ENCODE measurements at places on chromosomes 1 and 21. TPM values are rescaled to one million over a fixed set of nuclear protein-coding genes. Genes with fewer than 3 reads are reported as not detected.
A peak's percentile ranks its signal among the peaks of the same experiment; 100 is the strongest.

Gene KIRREL1
- polyA plus RNA-seq = 182 TPM

Gene LYPD8
- not detected for polyA plus RNA-seq

Gene ZBTB8A
- 21.9 TPM for polyA plus RNA-seq

Gene OR2AK2
- polyA plus RNA-seq = not detected

Gene GREM2
- polyA plus RNA-seq = 0.65 TPM

DNA sequence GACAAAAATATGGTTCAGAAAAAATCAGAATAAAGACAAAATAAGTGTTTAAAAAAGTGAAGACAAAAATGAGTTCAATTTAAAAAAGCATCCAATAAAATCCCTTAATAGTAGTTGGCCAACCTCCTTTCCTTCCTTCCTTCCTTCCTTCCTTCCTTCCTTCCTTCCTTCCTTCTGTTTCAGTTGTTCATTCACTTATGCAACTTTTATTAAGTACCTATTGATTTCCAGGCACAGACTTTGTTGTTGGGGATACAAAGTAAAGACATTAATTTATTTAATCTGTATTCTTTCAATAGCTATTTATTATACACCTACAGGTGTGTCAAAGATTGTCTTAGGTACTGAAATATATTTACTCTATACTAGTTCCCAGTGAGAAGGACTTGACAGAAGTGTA lies 2.4 kb upstream of the LIPI start:
- no peak for DNase-seq

GRCh38 chr1:16249596-16250241 lies 12.7 kb upstream of the CPLANE2 start:
- no peak for DNase-seq

DNA sequence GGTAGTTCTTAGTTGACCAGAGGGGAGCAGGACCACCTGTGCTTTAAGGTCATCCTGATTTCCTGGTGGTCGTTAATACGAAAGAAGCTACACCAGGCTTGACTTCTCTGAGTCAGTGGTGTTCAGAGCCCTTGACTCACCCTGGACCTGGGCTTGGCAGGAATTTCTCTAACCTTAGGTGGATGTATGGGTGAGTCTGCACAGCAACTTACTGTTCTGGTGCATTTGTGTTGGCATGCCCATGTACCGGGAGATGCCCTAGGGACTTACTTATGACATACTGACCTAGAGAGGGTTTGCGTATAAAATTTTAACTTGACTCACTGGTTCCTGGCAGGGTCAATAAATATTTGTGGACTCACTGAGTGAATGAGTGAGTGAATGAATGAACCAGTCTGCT lies 304.6 kb downstream of the DISC1 start:
- no peak for DNase-seq

GRCh38 chr21:25934771-25935224 lies 200.0 kb downstream of the GABPA start:
- peak; percentile 47 for DNase-seq

- DNase-seq = no peak
Measured at GRCh38 chr21:32538147-32538792, 47.1 kb downstream of the TCP10L start.

DNA sequence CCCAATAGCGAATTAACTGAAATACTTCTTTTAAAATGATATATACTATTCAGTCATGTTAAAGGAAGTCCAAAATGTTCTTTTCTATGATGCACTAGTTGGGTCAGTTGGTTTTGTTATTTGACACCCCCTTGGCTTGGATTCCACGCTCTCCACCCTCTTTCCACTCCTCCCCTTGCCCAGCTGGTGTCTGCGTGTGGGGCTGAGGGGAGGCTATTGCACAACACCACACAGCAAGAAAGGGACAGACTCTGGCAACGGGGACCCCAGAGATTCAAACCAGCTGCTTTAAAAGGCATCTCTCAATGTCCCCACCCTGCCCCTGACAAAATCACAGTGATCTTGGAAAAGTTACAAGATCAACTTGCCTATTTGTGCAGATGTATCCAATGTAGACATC lies 394.3 kb downstream of the TGFB2 start:
- no peak for DNase-seq

DNA sequence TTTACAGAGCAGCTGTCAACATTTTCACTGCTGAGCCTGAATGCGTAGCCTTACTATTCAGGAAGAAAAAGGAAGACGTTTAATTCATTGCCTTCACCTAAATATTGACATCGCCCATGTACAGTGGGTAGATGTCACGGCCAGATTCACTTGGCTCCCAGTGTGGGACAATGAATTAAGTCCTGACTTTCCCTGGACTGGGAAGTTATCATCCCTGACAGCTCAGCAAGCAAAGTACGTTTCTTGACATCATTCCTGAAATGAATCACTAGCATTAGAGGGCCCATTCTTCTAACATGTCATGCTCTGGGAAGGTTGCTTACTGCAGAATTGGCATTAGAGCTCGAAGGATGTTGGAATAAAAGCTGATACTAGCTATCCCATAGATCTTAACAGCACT lies 37.8 kb downstream of the LRRC53 start:
- no peak for DNase-seq

DNA sequence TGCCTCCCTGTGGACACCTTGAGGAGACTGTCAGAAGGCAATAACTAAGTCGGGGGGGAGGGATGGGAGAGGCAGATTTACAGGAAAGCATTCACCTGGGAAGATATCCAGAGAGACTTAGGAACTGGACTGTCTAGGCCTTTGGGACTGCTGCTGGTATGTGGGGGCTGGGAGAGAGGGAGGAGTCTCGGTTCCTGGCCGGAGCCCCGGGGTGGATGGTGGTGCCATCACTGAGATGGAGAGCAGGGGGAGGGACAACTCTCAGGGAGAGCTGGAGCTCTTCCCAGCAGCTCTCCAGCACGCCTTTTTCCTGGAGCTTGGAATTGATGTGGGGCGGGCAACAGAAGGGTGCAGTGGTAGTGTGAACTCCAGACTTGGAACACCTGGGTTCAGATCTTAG lies 22.1 kb downstream of the PTPRF start:
- DNase-seq = no peak

GRCh38 chr1:229950020-229950419 lies 117.0 kb upstream of the GALNT2 start:
- no peak for DNase-seq
